NCI-H1092 (cell line): ENCODE measurements at places on chromosomes 6 and 20.

GRCh38 chr20:8809107-8809953 is 259.6 kb upstream of the PLCB4 start:
- DNase-seq: no peak

- no peak for DNase-seq
Observed at GRCh38 chr6:41302638-41303037, 16.2 kb upstream of the TREM1 start.

DNA sequence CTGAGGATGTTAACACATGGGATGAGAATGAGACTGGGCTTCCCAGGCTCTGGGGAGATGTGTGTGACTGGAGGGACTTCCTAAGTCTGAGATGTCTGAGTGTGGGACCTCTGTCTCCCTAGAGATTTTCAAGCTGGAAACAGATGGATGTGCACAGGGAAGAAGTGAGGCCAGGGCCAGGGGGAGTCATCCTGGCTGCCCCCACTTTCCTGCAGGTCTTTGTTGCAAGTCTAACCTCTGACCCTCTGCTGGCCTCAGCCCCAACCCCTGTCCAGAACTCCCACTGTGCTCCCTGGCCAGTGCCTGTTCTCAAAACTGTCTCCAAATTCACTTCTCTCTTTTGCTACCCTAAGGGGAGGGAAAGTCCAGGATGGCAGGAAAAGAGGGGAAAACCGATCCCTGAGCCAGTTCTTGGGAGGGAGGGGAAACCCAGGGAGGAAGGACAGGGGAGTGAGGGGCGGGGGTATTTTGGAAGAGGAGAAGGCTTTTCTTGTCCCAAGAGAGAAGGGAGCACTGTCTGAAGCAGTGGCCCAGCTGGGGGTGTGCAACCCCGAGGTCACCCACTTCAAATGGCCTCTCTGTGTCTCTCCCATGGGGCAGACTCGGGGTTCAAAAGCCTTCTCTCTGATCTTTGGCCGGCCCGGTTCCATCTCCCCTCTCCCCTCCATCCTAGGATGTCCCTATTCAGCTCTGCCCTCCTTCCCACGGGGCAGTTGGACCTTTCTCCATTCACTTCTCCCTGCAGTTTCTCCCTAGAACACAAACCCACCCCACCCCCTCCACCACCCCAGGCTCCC is 3.1 kb downstream of the PPP1R18 start:
- DNase-seq: no peak

DNA sequence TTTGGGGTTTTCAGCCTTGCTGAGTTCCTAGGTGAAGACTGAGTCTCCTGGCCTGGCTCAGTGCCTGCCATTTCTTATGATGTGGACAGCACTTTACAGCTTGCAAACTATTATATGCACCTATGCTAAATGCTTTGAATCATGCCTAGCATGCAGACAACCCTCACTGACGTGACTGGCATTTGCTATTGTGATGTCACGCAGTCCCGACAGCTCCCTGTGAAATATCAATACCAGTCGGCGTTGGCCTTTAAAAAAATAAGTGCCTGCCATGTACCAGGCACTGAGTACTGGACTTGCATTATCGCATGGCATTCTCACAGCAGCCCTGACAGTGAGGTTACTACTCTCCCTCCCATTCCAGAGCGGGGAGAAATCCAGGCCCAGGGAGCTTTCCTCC is 35.5 kb downstream of the UQCC2 start:
- no peak for DNase-seq

- no peak for DNase-seq
Observed at GRCh38 chr6:81373414-81373813, 379.1 kb downstream of the TENT5A start.

GRCh38 chr6:51459958-51460357 is 627.5 kb downstream of the PKHD1 start:
- DNase-seq: no peak

- DNase-seq: peak; percentile 62
Observed at GRCh38 chr6:113995634-113996033, 24.7 kb upstream of the HDAC2 start.

DNA sequence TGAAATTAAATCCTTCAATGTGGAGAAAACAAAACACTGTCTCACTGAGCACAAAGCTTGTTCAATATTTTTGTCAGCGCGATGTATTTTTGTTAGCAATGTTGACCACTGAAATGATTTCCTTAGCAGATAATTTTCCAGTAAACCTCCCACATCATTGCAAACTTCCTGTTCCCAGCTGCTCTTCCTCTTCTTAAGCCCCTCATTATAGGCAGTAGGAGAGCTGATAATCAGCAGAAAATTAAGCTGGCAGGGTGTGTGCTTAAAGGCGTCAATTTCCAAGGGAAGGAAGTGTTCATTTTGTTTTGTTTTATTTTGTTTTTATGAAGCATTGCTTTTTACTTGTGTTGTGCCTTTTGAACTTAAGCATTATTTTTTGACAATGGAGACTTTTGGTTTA is 29.1 kb upstream of the TMEM14A start:
- DNase-seq: no peak

- DNase-seq: no peak
Observed at GRCh38 chr6:47654255-47654654, 44.1 kb upstream of the ADGRF4 start.

DNA sequence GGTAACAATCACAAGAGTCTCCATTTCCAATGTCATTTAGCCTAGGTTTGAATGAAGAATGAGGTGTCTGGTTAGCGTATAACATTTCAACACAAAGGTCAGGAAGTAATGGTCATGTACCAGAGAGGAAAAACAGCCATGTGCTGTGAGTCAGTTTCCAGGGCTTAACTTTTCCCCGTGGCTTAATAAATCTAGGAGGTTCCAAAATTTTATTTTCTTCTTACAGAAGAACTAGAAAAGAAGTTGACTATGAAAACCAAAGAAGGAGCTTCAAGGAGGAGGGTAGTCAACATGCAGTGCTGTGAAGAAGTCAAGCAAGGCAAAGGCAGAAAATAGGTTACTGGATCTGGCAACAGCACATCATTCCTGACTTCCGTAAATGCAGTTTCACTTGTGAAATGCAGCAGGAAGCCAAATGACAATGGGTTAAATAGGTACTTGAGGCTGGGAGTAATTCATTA is 8.4 kb upstream of the GABRR2 start:
- no peak for DNase-seq

DNA sequence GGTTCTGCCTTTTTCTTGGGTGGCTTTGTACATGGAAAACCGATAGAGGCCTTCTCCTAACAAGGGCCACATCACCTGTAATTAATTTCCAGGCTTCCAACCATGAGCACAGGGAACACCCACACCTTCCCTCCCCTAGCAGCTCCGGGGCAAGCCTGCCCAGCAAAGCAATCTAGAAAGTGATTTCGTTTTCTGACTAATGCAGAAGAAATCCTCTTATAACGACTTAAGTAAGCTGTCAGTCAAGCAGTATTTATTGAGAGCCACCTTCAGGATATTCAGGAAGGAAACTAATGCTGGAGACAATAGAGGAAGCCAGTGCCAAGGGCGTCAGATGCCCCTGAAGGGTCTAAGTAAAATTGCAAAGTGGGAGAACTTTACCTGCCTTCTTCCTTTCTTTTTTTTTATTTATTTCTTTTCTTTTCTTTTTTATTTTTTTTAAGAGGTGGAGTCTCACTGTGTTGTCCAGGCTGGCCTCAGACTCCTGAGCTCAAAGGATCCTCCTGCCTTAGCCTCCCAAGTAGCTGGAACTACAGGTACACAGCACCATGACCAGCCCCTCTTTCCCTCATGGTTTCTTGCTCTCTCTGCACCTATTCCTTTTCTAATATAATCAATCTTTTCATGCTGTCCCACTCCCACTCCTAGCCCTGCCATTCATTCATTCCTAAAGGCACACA is 67.5 kb upstream of the MBOAT1 start:
- DNase-seq: no peak

GRCh38 chr20:49785852-49786175 is 26.8 kb upstream of the SLC9A8 start:
- no peak for DNase-seq

DNA sequence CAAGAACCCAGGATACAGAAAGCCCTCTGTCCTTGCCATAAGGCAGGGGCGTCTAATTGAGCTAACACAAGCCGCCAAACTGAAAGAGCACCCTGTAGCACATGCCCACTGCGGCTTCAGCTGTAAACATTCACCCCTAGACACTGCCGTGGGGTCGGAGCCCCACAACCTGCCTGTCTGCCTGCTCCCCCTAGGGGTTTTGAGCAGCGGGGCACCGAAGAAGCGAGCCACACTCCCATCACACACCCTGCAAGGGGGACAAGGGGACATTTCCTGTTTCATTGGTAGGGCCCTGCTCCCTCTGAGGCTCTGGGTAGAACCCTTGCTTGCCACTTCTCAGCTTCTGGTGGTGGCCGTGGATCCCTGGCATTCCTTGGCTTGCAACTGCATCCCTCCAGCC is 45.2 kb upstream of the BCLAF1 start:
- no peak for DNase-seq

GRCh38 chr6:126199466-126199865 is 140.4 kb upstream of the CENPW start:
- no peak for DNase-seq

DNA sequence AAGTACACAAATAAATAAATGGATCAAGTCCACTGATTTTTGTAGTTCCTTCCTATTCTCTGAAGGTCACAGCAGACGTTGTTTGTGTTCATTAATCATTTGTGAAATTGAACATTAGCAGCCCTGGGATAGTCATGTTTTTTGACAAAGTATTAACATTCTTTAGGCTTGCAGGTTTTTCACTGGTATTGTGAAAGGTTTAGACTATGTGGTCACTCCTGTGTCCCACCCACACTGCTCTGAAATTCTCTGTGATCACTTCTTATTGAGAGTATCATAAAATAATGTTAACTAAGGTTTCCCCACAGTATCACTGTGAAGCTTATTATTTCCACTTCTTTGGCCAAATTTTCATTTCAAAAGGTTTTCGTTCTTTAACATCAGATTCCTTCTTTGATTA is 3.5 kb downstream of the FAM83B start:
- no peak for DNase-seq

- no peak for DNase-seq
Observed at GRCh38 chr20:4454111-4454510, 267.6 kb upstream of the PRND start.

- no peak for DNase-seq
Observed at GRCh38 chr20:63090682-63091571, 84.2 kb upstream of the BHLHE23 start.

- DNase-seq: no peak
Observed at GRCh38 chr6:127914240-127914639, 13.4 kb upstream of the THEMIS start.

DNA sequence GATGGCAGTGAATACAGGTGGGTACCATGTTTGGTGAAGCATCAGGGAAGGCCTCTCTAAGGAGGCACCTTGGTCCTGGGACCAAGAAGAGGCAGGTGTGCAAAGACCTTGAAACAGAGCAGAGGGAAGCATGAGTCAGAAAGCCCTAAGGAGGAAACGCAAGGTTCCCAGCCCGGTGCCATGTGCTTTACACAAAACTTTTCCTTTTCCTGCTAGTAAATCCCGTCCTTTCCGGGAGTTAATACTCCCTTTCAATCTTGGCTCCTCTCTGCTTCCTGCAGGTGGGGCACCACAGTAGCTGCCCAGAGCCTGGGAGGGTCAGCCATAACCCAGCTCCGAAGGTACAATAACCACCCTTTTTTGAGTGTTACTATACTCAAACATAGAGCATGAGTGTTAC is 19.4 kb upstream of the SLC23A2 start:
- no peak for DNase-seq

GRCh38 chr6:74070711-74071110 is 374.7 kb downstream of the CD109 start:
- DNase-seq: no peak
